Lower lobe of right lung (tissue), 2 donors: ENCODE measurements at places on chromosomes 7 and 10. TPM values are rescaled to one million over a fixed set of nuclear protein-coding genes. Genes with fewer than 3 reads are reported as not detected.

The TRIL gene
- 6.4 TPM for total RNA-seq

The SP8 gene
- not detected for total RNA-seq

The NRCAM gene
- 2.6 TPM for total RNA-seq

The CELF2 gene
- 106 TPM for total RNA-seq

The MTERF1 gene
- total RNA-seq = 11.5 TPM

The GTF2IRD2 gene
- 19.0 TPM for total RNA-seq

The ODAD2 gene
- 4.5 TPM for total RNA-seq

The TMEM139 gene
- total RNA-seq = 25.9 TPM

The PRKG1 gene
- 23.6 TPM for total RNA-seq

The CTAGE4 gene
- total RNA-seq = 8.5 TPM

The PLXNA4 gene
- total RNA-seq = 4.3 TPM

The SNCG gene
- 25.0 TPM for total RNA-seq

The FLNC gene
- total RNA-seq = 11.7 TPM

The CLRN3 gene
- not detected for total RNA-seq

The XRCC2 gene
- total RNA-seq = 0.86 TPM

The ELOVL3 gene
- total RNA-seq = 0.92 TPM

The SLC35B4 gene
- 12.2 TPM for total RNA-seq

The ALOX5 gene
- 222 TPM for total RNA-seq

The VAX1 gene
- not detected for total RNA-seq

The ARHGEF35 gene
- total RNA-seq = 10.3 TPM

The RTKN2 gene
- 109 TPM for total RNA-seq

The TMEM213 gene
- total RNA-seq = 1.9 TPM

The ACTL6B gene
- total RNA-seq = not detected

The C1GALT1 gene
- total RNA-seq = 39.0 TPM

The MMP21 gene
- total RNA-seq = not detected

The CARD11 gene
- total RNA-seq = 5.7 TPM

The CYP26C1 gene
- total RNA-seq = 0.27 TPM

The INHBA gene
- total RNA-seq = 81.2 TPM

The GFRA1 gene
- 9.8 TPM for total RNA-seq

The NPC1L1 gene
- total RNA-seq = 0.21 TPM

The C7orf33 gene
- not detected for total RNA-seq

The C10orf53 gene
- not detected for total RNA-seq

The SKAP2 gene
- 75.0 TPM for total RNA-seq

The RAPGEF5 gene
- total RNA-seq = 85.1 TPM

The KIF11 gene
- 1.8 TPM for total RNA-seq
